ENCODE measurements at places on chromosomes 1 and 21.

GRCh38 chr1:45979074-45979777 lies 153.2 kb downstream of the PIK3R3 start:
- no peaks in the 10 kb centered on the region for H3K27me3 ChIP-seq
- H3K27ac ChIP-seq, result no peak overlapping the region
- H3K36me3 ChIP-seq, result no peaks in the 10 kb centered on the region
- no peak overlapping the region for H3K4me3 ChIP-seq
- no peak for DNase-seq

DNA sequence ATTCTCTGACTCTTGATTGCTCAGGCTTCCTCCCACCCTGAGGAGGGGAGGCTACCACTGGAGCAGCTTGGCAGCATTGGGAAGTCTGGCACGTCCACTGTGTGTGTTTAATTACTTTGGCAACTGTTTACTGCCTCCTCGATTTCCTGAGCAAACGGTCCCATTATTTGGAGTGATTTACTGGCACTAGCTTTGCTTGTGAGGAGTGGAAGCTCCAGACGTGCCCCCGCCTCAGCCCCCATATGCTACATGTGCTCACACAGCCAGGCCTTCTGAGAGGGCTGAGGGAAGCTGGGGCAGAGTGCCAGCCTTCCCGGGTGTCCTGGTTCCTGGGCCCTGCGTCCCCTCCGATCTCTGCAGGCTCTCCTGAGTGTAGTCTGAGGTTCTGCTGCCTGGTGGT lies 306.2 kb downstream of the PTPRU start:
- no peaks in the 10 kb centered on the region for H3K27me3 ChIP-seq
- DNase-seq, result no peak
- H3K4me3 ChIP-seq, result no peak overlapping the region
- no peaks in the 10 kb centered on the region for H3K4me1 ChIP-seq

GRCh38 chr1:169236143-169236542 lies 129.7 kb downstream of the ATP1B1 start:
- H3K27me3 ChIP-seq, result no peaks in the 10 kb centered on the region
- H3K36me3 ChIP-seq, result no peaks in the 10 kb centered on the region
- H3K27ac ChIP-seq, result no peak overlapping the region
- no peak overlapping the region for H3K4me3 ChIP-seq
- H3K4me1 ChIP-seq, result no peaks in the 10 kb centered on the region

- no peaks in the 10 kb centered on the region for H3K4me1 ChIP-seq
- H3K4me3 ChIP-seq, result no peak overlapping the region
- peaks cover 6% of the 10 kb centered on the region for H3K36me3 ChIP-seq
- H3K27me3 ChIP-seq, result no peaks in the 10 kb centered on the region
Measured at GRCh38 chr1:182575540-182576149, 13.4 kb downstream of the RNASEL start.

- H3K4me1 ChIP-seq, result no peaks in the 10 kb centered on the region
- no peaks in the 10 kb centered on the region for H3K36me3 ChIP-seq
- no peak overlapping the region for H3K4me3 ChIP-seq
Measured at GRCh38 chr1:206873603-206874188, 8.3 kb downstream of the IL20 start.

GRCh38 chr1:240776237-240776636 lies 164.3 kb upstream of the GREM2 start:
- DNase-seq, result no peak
- H3K27me3 ChIP-seq, result no peaks in the 10 kb centered on the region
- H3K4me3 ChIP-seq, result no peak overlapping the region
- no peak overlapping the region for H3K27ac ChIP-seq
- no peaks in the 10 kb centered on the region for H3K4me1 ChIP-seq

DNA sequence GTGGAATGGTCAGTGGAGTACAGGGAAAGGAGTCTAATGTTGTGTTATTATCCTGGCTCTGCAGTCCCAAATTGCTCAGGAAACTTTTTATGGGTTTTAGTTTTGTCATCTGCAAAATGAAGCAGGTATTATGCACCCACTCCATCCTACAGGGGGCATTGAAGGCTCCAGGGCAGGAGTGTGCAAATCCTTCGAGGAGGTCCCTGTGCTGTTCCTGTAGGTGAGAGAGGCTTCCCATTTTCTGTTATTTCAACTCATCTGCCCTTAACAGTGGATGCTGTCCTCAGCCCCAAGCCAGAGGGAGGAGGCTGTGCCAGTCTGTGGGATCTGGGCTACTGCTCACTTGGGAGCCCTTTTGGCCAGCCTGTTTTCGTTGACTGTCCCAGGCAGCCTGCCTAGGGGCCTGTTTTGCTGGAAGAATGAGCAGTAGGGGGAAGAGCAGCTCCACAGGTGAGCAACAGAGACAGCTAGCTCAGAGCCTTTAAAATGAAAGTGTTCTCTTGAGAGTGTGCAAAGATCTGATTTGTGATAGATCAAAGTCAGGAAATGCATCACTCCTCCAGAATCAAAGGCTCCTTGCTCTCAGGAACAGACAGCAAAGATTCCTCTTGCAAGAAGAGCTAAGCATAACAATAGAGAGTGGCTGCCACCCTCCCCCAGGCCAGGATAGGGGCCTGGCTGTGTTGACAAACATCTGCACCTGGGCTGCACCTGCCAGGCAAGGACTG lies 317.6 kb upstream of the PROX1 start:
- no peaks in the 10 kb centered on the region for H3K4me1 ChIP-seq
- DNase-seq, result no peak
- H3K27me3 ChIP-seq, result no peaks in the 10 kb centered on the region
- no peak overlapping the region for H3K4me3 ChIP-seq

DNA sequence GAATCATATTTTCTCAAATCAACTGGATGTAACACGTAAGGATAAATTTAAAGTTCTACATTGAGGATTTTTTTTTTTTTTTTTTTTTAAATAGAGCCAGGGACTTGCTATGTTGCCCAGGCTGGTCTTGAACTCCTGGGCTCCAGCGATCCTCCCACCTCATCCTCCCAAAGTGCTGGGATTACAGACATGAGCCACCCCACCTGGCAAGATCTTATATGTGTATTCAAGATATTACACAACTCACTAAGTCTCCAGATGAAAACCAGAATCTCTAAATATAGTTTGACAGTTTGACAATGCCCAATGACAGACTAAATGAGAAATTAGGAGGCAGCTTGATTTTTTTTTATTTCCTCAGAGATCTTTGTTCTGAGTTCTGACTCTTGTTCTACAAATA lies 6.8 kb downstream of the YY1AP1 start:
- no peak overlapping the region for H3K4me3 ChIP-seq
- DNase-seq, result no peak
- H3K4me1 ChIP-seq, result no peaks in the 10 kb centered on the region
- peaks cover 6% of the 10 kb centered on the region for H3K36me3 ChIP-seq
- H3K27ac ChIP-seq, result no peak overlapping the region

DNA sequence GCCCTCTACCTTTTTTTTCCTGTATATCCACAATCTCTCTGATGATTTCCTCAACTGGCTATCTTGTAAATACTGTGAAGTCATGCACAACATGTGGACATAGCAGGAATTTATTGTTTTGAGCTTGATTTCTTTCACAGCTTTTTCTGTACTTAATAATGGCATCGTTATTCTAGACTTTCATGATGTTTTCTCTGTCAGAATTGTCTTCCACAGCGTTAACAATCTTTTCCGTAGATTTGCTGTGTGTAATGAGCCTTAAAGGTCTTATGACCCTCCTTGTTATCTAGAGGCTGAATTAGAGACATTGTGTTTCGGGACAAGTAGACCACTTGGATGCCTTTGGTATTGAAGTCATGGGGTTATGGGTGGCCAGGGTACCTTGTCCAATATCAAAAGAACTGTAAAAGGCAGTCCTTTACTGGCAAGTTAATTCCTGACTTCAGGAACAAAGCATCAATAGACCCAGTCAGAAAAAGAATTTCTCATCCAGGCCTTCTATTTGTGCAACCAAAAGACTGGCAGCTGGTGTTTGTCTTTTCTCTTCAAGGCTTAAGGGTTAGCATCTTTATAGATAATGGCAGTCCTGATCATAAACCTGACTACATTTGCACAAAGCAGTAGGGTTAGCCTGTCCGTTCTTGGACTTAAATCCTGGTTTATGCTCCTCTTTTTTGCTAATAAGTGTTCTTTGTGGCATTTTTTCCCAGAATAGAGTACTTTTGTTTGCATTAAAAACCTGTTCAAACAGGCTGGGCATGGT lies 30.1 kb upstream of the CHAF1B start:
- no peaks in the 10 kb centered on the region for H3K4me1 ChIP-seq
- no peak overlapping the region for H3K27ac ChIP-seq
- no peak for DNase-seq
- H3K4me3 ChIP-seq, result no peak overlapping the region

GRCh38 chr1:212686069-212686468 lies 13.6 kb downstream of the BATF3 start:
- no peaks in the 10 kb centered on the region for H3K36me3 ChIP-seq
- H3K27me3 ChIP-seq, result no peaks in the 10 kb centered on the region
- H3K27ac ChIP-seq, result no peak overlapping the region
- no peaks in the 10 kb centered on the region for H3K4me1 ChIP-seq

DNA sequence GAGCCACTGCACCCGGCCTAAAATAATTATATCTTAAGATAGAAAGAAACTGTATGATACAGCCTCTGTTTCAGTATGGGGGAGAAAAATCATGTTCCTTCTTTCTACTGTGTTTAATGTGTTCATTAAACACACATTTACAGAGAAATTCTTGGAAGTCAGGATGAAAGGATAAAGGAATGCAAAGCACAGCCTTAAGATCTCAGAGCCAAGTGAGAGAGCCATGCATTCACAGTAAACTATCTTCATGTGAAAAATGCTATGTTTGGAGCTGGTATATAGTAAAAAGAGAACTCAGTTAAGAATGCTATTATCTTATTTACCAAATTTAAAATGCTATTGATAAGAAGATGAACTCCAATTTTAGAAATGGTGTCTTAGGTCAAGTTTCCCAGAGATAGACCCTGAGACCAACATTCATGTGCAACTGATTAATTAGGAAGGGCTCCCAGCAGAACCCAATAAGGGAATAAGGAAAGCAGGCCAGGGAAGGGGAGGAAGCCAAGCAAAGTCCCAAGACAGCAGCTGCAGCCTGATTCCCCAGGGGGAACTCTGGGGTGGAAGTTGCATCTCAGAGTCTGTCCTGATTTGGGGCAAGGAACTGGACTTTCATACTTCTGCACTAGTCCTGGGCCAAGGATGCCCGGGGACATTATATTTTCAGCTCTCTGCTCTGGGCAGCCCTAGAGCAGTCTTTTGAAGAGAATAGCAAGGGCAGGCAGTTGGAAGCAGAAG lies 130.0 kb upstream of the ZNF648 start:
- no peak for DNase-seq
- no peak overlapping the region for H3K4me3 ChIP-seq
- no peaks in the 10 kb centered on the region for H3K36me3 ChIP-seq
- H3K27me3 ChIP-seq, result no peaks in the 10 kb centered on the region
- H3K27ac ChIP-seq, result no peak overlapping the region

GRCh38 chr1:106268070-106268469 lies 788.4 kb upstream of the PRMT6 start:
- no peak overlapping the region for H3K27ac ChIP-seq
- no peaks in the 10 kb centered on the region for H3K36me3 ChIP-seq
- DNase-seq, result no peak
- no peak overlapping the region for H3K4me3 ChIP-seq

DNA sequence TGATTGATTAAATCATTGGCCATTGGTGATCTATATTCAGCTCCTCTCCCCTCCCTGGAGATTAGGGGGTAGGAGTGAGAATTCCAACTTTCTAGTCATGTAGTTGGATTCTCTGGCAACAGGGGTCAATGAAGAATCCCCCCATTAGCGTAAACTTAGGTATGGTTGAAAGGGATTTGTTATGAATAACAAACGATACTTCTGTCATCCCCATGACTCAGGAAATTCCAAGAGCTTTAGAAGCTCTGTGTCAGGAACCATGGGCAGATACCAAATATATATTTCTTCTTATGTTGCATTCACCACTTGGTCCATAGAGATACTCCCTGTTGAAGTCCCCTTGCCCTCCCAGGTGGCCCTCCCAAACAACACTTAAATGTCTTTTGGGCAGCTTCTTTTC lies 124.5 kb downstream of the DNM3 start:
- H3K36me3 ChIP-seq, result no peaks in the 10 kb centered on the region
- H3K27me3 ChIP-seq, result no peaks in the 10 kb centered on the region
- DNase-seq, result no peak
